CD4-positive, alpha-beta T cell (primary cell): ENCODE measurements at places on chromosomes 6 and 20.

DNA sequence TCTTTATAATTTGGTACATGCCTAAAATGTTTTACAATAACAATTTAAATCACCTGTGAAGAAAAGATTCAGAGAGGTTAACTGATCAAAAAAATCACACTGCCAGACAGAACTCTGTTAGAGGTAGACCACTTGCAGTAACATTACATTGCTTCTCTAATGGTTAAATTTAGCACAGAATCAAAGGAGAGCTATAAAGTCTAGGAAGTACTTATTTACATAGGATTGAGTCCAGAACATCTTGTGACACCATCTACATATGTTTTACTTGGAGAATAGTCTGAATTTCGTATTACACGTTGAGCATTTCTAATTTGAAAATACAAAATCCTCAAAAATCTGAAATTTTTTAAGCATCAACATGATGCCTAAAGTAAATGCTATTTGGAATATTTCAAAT, 17.2 kb upstream of the TBC1D20 start:
- DNase-seq = no peak

DNA sequence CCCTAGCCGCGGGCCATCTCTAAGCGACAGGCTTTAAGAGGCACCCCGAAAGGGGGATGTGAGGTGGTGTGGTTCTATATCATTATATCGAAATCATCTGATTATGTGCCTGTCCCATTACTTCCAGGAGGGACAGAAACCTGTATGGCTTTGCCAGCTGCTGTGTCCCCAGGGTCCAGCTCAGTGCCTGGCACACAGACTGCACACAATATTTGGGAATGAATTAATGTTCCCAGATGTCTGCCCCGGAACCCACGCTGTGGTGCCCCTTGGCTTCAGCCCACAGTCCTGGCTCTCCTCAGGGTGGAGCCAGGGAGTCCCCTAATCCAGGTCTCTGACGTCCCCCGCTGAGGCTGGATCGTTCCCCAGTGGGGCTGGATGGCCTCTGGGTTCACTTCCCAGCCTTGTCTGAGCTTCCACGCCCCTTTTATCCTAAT, 8.9 kb upstream of the AHCY start:
- DNase-seq = no peak

DNA sequence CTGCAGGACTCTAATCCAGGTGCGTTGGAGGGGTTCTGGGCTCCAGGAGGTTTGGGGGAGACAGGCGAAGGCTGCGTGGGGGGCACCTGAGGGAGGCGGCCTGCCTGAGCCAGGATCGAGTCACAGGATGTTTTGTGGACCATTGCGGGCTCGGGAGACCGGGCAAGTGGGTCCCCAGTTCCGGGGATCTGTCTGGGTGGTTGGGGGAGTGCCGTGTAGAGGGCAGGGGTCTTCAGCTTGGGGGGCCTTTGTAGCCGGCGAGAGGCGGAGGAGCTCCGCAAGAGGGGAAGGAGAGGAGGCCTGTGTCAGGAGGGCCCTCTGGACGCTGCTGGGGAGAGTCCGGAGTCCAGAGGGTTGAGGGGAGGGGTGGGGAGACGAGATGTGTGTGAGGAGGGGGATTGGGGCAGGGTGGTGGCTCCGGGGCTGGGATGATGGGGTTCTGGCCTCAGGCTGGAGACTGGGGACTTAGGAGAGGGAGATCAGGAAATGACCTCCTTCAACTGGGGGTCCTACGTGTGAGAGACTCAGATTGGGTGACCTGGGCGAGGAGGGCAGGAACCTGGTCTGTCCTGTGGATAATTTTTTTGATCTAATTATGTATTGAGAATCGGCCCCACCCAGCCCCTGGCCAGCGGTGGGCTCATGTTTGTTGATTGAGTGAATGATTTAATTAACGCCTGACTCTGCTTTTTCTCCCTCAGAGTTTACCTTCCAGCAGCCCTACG, 505 bp downstream of the SNAI1 start:
- no peak for DNase-seq

GRCh38 chr20:40991181-40991889, 37.3 kb upstream of the TOP1 start:
- DNase-seq = peak; percentile 12

DNA sequence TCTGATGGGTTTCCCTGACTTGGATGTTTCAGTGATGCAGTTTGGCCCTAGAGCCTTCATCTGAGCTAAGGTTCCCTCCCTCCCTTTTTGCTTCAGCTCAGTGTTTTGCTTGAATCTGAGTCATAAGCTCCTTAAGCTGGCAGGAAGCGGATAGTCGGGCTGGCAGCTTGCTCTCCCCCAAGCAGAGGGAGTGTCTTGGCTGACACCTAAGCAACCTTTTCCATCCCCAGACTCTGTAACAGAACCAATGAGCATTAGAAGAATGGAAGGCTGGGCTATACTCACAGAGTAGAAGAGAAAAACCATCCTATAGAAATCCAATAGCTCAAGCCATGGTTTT, 98.3 kb downstream of the HAO1 start:
- no peak for DNase-seq

DNA sequence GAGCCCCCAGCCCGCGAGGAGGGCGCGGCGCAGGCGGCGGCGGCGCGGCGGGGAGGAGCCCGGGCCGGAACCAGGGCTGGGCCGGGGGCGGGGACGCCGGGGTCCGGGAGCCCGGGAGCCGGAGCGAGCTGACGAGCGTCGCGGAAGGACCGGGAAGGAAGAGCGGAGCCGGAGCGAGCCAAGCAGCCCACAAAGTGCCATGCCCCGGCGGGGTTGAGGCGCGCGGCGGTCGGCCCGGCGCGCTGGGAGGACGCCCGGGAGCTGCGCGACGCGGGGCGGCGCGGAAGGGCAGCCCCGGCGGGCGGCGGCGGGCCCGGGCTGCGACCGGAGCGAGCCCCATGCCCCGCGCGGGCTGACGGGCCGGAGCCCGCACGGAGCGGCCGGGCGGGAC, 289 bp downstream of the FOXP4 start:
- peak; percentile 79 for DNase-seq

DNA sequence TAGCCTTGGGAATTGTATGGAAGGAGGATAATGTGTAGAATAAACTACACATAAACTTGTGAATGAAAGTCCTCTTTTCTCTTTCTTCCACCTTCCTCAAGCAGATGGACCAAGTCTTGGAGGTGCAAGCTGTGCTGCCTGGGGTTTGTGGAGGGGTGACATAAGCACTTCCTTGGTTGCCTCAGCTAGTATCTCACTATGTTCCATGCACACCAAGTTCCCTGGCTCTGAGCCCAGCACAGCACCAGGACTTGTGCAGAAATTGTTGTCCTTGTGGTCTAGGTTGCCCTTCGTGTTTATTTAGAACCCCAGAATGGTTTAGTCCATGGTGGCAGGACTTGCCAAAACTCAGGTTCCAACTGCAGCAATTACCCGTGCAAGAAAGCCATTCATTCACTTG, 110.3 kb downstream of the MEI4 start:
- no peak for DNase-seq

GRCh38 chr6:105045526-105045925, 88.6 kb downstream of the LIN28B start:
- no peak for DNase-seq

DNA sequence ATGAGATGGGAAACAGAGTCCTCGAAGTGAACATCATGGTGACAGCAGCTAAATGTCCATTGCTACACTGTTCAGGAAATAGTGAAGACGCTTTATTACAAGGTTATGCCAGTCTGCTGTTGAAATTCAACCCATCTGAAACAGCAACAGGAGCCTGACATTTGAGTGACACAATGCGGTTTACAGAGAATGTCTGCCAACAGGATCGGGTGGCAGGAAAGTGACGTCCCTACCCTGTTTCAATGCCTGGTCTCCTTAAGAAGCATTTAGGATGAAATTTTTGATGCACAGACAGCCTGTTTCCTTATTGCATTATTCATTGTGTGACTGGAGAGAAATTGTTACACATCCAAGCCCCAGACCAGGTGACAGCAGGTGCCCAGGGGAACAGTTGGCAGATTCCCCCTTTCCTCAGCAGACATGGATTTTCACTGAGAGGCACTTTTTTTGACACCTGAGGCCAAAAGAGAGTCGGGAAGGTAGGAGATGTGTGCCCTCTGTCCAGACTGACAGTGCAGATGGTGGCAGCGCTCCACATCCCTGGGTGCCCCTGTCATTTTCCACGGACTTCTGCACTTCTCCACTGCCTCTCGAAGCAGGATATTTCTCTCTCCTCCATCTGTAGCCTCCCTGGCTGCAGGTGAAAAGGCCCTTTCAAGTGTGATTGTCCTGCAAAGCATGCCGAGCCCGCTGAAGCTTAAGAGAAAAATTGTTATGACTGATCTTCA, 87.9 kb downstream of the BFSP1 start:
- DNase-seq = no peak

GRCh38 chr6:100627911-100628758, 163.4 kb upstream of the SIM1 start:
- DNase-seq = no peak

DNA sequence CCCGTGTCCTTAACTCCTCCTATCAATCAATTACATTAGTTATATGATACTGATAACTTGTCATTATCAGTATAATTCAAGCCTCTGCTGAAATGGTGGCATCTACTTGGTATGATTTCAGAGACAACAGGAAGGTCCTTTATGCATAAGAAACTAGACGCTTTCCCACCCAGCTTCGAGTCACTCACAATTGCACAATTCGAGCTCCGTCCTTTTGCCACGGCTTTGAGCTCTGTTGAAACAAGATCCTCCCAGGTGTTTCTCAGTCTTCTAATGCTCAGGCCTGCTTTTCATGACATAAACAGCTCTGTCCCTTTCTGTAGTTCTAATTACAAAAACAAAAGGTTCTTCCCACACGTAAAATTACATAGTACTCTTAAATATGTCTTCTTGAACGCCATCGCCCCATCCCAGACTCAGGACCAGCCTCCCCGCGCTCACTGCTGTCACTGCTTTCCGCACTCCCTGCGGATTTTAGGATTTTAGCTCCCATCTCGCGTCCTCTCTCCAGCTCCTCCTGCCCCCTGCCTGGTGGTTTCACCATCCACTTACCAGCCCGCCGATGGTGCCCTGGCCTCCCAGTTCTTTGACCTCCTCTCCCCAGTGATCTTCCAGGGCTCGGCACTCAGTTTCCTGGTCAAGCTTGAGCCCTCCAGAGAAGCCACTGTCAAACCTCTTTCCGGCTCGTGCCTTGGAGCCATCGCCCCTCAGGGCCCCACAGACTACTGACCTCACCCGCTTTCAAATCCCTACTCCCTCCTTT, 23.2 kb upstream of the PNPLA1 start:
- DNase-seq = no peak

DNA sequence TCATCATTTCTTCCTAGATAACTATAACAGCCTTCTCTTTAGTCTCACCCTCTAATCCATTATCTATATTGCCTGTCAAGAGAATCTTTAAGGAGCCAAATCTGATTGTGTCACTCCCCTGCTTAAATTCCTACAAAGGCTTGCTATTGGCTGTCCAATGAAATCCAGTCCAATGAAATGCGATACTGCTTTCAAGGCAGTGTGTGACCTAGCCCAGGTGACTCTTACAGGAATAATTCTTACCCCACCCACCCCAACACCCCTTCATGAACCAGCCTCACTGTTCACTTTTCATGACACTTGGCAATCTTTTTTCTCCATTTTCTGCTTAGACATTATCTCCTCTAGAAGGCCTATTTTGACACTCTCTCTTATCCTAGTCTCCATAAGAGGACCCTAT, 163.3 kb upstream of the MARCKS start:
- DNase-seq = no peak

- DNase-seq = no peak
Measured at GRCh38 chr6:139364302-139364981, 10.0 kb downstream of the CITED2 start.

- DNase-seq = no peak
Measured at GRCh38 chr6:142376800-142377496, 75.1 kb downstream of the ADGRG6 start.

DNA sequence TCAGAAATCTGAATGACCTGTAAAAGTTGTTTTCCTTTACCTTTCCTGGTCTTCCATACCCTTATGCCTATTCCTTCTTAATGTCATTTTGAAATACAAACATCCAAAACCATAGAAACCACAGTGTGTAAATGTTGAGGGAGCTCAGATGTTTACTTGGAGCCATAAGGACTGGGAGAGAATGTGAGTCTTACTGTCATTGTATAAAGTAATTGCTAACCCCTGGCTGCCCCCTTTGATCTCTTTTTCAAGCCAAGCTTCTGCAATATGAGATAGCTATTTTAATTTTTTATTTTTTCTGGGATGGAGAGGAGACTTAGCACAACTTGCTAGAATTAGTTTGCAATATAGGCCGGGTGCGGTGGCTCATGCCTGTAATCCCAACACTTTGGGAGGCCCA, 124.4 kb upstream of the AKIRIN2 start:
- no peak for DNase-seq

DNA sequence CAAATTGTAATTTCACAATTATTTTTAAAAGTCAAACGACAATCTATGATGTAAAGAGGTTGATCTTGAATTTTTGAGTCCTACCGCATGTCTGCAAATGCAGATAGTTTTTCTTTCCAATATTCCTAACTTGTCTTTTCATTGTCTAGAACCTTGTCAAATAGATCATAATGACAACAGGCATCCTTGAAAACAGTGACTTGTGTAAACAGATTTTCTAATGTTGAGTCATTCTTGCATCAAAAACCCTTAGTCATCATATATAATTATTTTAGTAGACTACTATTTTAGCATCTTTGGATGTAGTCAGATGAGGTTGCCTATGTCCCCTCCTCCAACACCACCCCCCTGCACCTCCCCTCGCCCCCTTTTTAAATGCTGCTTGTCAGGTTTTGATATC, 43.8 kb downstream of the BMP6 start:
- DNase-seq = no peak

GRCh38 chr6:20875369-20875963, 341.2 kb downstream of the CDKAL1 start:
- DNase-seq = no peak

DNA sequence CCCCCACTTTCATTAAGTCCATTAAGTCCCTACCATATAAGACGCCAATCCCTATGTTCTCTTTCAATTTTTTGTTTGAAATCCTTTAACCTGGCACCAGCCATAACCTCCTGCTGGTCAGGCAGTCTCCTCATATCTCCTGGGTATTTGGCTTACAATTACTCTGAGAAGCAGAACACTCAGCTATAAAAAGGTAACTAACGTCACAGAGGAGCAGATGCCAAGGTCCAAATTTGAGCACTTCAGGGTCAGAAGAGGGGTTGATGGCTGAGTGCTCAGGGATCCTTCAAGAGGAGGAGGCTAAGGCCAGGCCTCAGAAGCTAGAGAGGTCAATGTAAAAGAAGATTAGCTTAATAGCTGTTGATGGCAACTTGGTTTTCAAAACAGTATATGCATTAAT, 22.3 kb upstream of the RCAN2 start:
- DNase-seq = no peak

GRCh38 chr6:89251170-89251569, 34.0 kb upstream of the GABRR1 start:
- no peak for DNase-seq

- no peak for DNase-seq
Measured at GRCh38 chr6:340186-340955, 48.1 kb downstream of the DUSP22 start.
